ENCODE measurements at places on chromosomes 2 and 18. TPM values are rescaled to one million over a fixed set of nuclear protein-coding genes. Genes with fewer than 3 reads are reported as not detected.
A peak's percentile ranks its signal among the peaks of the same experiment; 100 is the strongest.

- no peaks in the 10 kb centered on the region for H3K27me3 ChIP-seq
- H3K4me1 ChIP-seq: no peaks in the 10 kb centered on the region
- H3K4me3 ChIP-seq: no peak overlapping the region
- H3K36me3 ChIP-seq: no peaks in the 10 kb centered on the region
- no peak for DNase-seq
Observed at GRCh38 chr2:118509319-118510004, 338.0 kb downstream of the EN1 start.

- H3K27me3 ChIP-seq: no peaks in the 10 kb centered on the region
- DNase-seq: no peak
- H3K4me3 ChIP-seq: no peak overlapping the region
Observed at GRCh38 chr2:128799284-128799552, 480.6 kb upstream of the HS6ST1 start.

DNA sequence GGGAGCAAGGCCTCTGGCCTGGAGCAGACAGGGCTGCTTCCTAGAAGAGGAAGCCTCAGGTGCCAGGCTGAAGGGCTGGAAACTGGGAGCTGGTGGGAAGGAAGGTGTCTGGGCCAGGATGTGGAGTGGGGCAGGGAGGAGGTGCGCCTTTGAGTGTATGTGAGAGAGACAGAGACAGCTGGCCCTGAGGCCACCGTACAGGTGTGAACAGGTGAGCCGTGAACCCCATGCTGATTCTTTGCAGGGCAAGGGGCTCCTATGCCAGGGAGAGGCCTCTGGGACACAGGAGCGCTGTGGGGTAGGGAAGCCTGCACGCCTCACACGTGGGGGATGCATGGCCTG lies 16.3 kb downstream of the ZFP36L2 start:
- no peak for DNase-seq
- no peak overlapping the region for H3K4me3 ChIP-seq
- H3K27ac ChIP-seq: no peak overlapping the region
- peaks cover 54% of the 10 kb centered on the region for H3K4me1 ChIP-seq

DNA sequence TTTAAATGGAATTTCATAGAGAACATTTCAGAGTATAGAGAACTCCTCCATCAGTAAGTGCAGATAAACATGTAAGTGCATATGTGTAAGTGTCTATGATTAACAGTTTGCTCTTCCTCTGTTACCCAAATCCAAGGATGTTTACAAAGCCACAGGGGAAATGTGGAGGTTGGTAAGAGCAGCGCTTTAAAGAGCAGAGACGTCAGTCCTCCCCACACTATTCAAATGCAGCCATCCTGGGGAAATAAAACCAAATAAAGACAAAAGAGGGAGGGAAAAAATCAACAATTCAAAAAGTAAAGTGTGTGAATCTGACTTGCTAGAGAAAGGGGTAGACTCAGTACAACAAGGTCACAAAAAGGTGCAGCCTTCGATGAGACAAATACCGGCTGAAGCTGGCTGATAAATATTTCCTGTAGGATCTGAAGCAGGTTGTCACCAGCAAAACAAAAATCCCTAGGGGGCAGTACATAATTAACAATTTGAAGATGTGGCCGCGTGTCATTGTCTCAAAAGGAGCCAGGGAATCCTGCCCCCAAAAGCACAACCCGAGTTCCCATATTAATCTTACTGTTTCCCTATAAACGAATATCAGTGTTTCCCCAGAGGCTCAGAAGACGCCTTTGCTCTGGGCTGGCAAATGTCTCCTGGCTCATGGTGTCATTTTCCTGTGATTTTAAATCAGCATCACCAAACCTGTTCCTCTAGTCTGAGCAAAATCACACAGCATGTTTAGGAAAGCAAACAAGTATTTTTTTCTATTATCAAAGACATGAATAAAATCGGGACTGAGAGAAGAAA lies 216.5 kb downstream of the CDCA7 start:
- no peaks in the 10 kb centered on the region for H3K4me1 ChIP-seq
- no peak overlapping the region for H3K27ac ChIP-seq
- H3K36me3 ChIP-seq: no peaks in the 10 kb centered on the region
- no peak overlapping the region for H3K4me3 ChIP-seq
- DNase-seq: peak; percentile 3

DNA sequence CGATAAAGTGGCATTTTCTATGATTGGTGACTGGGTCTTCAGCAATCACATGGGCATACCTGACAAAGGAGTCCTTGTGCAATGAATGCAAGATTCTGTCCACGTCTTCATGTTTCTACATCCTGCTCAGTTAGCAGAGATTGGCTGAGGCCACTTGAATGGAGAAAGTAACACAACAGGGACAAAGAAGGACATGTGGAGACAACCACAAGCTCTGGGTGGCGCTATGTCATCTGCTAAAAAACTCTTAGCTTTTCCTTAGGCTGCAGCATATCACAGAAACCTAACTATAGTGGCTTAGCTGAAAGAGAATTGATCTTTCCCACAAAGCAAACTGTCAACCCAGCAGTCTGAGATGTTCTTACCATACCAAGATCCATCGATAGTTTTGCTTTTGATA lies 1109.7 kb downstream of the SOCS6 start:
- no peak overlapping the region for H3K27ac ChIP-seq
- no peaks in the 10 kb centered on the region for H3K36me3 ChIP-seq
- no peaks in the 10 kb centered on the region for H3K27me3 ChIP-seq
- no peak for DNase-seq

DNA sequence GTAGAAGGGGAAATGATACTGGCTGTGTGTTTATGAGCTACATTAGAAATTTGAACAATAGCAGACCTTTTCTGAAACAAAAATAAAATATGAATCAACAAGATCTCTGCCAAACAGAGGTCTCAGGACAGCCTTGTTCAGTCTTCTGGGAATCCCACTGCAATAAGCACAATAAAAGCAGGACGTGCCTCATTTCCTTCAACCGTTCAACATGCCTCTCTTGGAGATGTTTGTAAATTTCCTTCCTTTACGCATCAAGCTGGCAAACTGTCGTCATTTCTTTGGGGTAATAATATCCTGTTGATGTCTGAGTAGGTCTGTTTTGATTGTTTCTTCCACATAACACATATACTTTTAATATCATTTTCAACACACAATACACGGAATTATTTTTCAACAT lies 77.2 kb downstream of the TCF4 start:
- H3K36me3 ChIP-seq: no peaks in the 10 kb centered on the region
- H3K4me1 ChIP-seq: no peaks in the 10 kb centered on the region
- H3K27ac ChIP-seq: peak overlapping the region; percentile 53
- no peaks in the 10 kb centered on the region for H3K27me3 ChIP-seq
- no peak overlapping the region for H3K4me3 ChIP-seq
- DNase-seq: no peak

GRCh38 chr2:26035090-26035743 lies 1.3 kb downstream of the RAB10 start:
- peak; percentile 29 for DNase-seq
- no peak overlapping the region for H3K27ac ChIP-seq
- H3K27me3 ChIP-seq: no peaks in the 10 kb centered on the region
- peaks cover 3% of the 10 kb centered on the region for H3K36me3 ChIP-seq

- no peaks in the 10 kb centered on the region for H3K27me3 ChIP-seq
- no peak overlapping the region for H3K27ac ChIP-seq
- no peak overlapping the region for H3K4me3 ChIP-seq
Observed at GRCh38 chr18:68438536-68438935, 276.4 kb downstream of the TMX3 start.

GRCh38 chr2:25453199-25453905 lies 111.6 kb upstream of the DNMT3A start:
- no peaks in the 10 kb centered on the region for H3K4me1 ChIP-seq
- H3K27ac ChIP-seq: no peak overlapping the region
- DNase-seq: no peak
- H3K4me3 ChIP-seq: no peak overlapping the region

GRCh38 chr18:21650311-21650710 lies 38.2 kb downstream of the SNRPD1 start:
- H3K27me3 ChIP-seq: no peaks in the 10 kb centered on the region
- no peak overlapping the region for H3K4me3 ChIP-seq
- H3K36me3 ChIP-seq: peaks cover 2% of the 10 kb centered on the region
- DNase-seq: no peak
- no peaks in the 10 kb centered on the region for H3K4me1 ChIP-seq
- H3K27ac ChIP-seq: no peak overlapping the region

UGT1A4 gene
- total RNA-seq: not detected

VAMP8 gene
- 111 TPM for total RNA-seq

PARD6G gene
- not detected for total RNA-seq

IL1RL2 gene
- total RNA-seq: not detected

NEURL3 gene
- not detected for total RNA-seq

EGR4 gene
- 0.28 TPM for total RNA-seq
